ENCODE measurements at places on chromosomes 12 and 14.

DNA sequence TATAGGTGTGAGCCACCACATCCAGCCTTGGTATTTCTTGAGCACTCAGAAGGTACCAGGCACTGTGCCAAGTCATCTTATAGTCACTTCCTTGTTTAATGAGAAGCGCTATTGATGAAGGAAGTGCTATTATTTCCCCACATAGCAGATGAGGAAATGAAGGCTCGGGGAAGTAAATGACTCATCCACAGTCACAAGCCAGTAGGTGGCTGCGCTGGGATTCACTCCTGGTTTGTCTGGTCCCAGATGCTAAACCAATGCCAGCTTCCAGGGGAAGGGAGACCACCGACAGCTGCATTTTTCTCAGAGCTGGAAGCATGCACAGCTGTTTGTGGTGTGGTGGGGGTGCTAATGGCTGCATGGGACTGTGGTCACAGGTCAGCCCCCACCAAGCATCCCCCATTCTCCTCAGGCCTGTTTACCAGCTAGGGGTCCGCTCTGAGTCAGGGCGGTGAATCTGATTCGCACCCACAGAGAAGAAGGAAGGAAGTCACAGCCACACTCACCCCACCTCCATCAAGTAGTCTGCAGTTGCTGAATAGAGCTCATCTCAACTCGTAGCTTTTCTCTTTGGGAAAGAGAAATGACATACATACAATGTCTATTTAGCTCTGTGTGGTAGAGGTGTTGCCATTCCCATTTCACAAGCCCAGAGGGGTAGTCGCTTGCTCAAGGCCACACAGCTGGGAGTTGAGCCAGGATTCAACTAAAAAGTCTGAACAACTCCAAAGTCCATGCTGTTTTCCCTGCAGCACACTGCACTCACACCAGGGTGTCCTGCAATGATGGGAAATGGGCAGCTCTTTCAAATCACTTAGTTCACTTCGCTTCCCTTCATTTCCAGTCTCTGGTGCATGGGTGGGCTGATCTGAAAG, 6.3 kb upstream of the LTBP2 start:
- peaks cover 44% of the 10 kb centered on the region for H3K4me1 ChIP-seq
- DNase-seq, result peak; percentile 74
- no peaks in the 10 kb centered on the region for H3K27me3 ChIP-seq
- peak overlapping the region; percentile 92 for H3K27ac ChIP-seq
- no peaks in the 10 kb centered on the region for H3K36me3 ChIP-seq

DNA sequence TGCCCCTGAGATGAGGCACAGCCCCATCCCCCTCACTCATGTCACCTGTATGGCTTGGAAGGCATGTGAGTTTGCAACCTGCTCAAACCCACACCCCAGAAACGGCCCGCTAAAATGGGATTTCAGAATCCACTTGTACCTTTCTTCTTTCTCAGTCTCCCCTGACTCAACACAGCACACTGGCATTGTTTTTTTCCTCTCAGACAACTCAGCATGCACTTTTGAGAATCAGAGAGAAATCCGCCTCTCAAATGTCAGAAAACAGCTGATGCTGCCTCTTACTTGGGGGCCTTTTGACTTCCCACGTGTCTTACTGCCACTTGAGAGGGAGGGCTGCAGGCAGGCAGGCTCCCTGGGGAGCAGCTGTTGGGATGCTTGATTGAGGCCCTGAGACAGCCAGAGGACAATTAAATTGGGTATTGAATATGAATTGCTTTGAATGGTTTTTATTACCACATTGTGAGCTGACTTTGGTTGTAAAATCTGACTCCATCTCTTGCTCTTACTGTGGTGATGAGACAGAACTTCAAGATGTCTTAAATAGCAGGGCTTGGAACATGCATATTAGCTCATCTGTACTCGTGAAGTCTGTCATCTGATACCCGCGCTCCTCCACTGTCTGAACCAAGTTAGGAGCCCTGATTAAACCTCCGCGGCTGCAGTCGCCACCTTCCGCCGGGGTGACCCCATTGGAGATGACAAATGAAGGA, 96.6 kb downstream of the APAF1 start:
- no peak overlapping the region for H3K4me3 ChIP-seq
- H3K27me3 ChIP-seq, result peaks cover 7% of the 10 kb centered on the region
- no peak overlapping the region for H3K27ac ChIP-seq
- H3K36me3 ChIP-seq, result no peaks in the 10 kb centered on the region
- DNase-seq, result peak; percentile 19
- H3K4me1 ChIP-seq, result peaks cover 8% of the 10 kb centered on the region

DNA sequence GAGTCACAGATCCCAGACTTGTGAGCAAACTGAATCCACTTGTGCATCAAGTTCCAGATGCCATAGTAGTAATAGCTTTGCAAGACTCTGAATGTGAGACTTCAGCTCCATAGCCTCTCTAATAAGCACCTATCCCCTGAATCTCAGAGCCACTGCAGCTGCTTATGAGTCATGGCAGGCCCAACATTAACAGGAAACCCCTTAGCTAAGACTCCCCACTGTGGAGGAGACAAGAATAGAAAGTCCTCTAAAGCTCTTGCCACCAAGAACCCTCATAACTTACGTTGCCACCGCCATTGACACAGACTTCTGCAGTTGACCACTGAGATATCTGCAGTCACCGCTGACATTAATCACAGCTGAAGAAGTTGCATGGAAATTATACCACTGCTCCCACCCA, 62.9 kb upstream of the PDE3A start:
- no peaks in the 10 kb centered on the region for H3K4me1 ChIP-seq
- H3K36me3 ChIP-seq, result no peaks in the 10 kb centered on the region
- peak; percentile 2 for DNase-seq
- H3K27ac ChIP-seq, result no peak overlapping the region
- H3K4me3 ChIP-seq, result no peak overlapping the region

GRCh38 chr14:33165144-33165925, 226.7 kb downstream of the NPAS3 start:
- H3K27me3 ChIP-seq, result no peaks in the 10 kb centered on the region
- H3K4me1 ChIP-seq, result no peaks in the 10 kb centered on the region
- no peak for DNase-seq

GRCh38 chr12:120075034-120075616, 41.4 kb downstream of the RAB35 start:
- no peak for DNase-seq
- no peaks in the 10 kb centered on the region for H3K36me3 ChIP-seq
- peaks cover 27% of the 10 kb centered on the region for H3K27me3 ChIP-seq

- DNase-seq, result peak; percentile 94
- no peaks in the 10 kb centered on the region for H3K27me3 ChIP-seq
- H3K4me1 ChIP-seq, result peaks cover 15% of the 10 kb centered on the region
- H3K4me3 ChIP-seq, result peak overlapping the region; percentile 10
- no peaks in the 10 kb centered on the region for H3K36me3 ChIP-seq
These were observed 182.9 kb upstream of the SLC38A2 start for GRCh38 chr12:46555406-46555852.

GRCh38 chr12:64389154-64389553, 1.4 kb downstream of the C12orf56 start:
- H3K4me1 ChIP-seq, result no peaks in the 10 kb centered on the region
- no peak overlapping the region for H3K4me3 ChIP-seq
- peaks cover 6% of the 10 kb centered on the region for H3K27me3 ChIP-seq
- H3K36me3 ChIP-seq, result no peaks in the 10 kb centered on the region
- DNase-seq, result no peak

- peak; percentile 93 for DNase-seq
- H3K4me1 ChIP-seq, result peaks cover 40% of the 10 kb centered on the region
- no peaks in the 10 kb centered on the region for H3K27me3 ChIP-seq
- no peaks in the 10 kb centered on the region for H3K36me3 ChIP-seq
- peak overlapping the region; percentile 72 for H3K27ac ChIP-seq
These were observed 114.9 kb downstream of the SAMD4A start for GRCh38 chr14:54681811-54682261.

DNA sequence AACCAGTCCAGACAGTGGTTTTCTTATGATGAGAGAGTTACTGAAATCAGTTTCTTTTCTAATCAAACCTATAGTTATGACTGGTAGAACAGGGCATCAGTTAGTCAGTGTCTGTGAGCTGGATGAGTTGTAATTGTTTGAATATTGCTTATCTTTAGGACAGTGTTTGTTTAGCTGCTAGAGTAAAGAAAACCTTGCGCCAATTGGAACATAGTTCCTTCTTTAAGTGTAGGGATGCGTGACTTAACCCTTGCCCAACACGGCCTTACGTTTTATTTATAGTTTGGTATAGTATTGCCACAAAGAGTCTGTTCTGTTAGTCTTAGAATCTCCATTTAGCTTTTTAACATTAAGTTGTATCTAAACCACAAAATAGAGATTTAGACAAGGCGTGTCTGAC, 572.6 kb downstream of the SLC16A7 start:
- no peaks in the 10 kb centered on the region for H3K27me3 ChIP-seq
- peaks cover 4% of the 10 kb centered on the region for H3K4me1 ChIP-seq
- DNase-seq, result no peak
- no peak overlapping the region for H3K27ac ChIP-seq
- H3K36me3 ChIP-seq, result no peaks in the 10 kb centered on the region
